Muscle of arm (tissue), 14 donors: ENCODE measurements at places on chromosomes 5 and 9.

DNA sequence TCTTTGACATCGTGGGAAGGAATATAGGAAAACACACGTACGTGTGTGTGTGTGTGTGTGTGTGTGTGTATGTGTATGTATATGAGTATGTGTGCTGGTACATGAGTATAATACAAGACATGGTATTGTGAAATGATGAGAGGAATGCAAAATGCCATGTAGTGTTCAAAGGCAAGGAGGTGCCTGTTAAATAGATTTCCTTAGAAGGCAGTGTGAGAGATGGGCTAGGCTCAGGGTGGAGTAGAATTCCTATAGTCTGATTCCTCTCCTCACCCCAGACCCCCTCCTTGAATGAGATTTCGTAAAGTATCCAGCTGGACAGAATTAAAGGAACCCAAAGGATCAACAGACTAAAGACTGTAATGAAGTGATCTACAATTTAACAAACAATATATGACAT is 11.1 kb downstream of the GPR21 start:
- DNase-seq = no peak

GRCh38 chr9:107539427-107540163 is 50.0 kb upstream of the KLF4 start:
- DNase-seq = no peak

DNA sequence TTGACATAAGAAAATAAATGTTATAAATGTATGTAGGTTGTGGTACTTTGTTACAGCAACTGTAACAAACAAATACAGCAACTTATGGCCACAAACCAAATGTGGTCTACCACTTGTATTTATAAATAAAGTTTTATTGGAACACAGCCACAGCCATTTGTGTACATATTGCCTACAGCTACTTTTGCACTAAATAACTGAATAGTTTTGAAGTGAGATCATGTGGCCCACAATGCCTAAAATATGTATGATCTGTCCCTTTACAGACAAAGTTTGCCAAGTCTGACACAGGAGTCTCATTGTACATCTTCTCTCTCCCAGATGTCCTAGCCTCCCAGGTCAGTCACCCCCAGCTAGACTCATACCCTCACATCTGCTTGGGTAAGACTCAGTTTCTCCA is 283.6 kb upstream of the PRDM9 start:
- DNase-seq = no peak

- no peak for DNase-seq
Observed at GRCh38 chr9:3032898-3033297, 189.0 kb upstream of the PUM3 start.

GRCh38 chr5:82259172-82259800 is 18.9 kb downstream of the RPS23 start:
- peak; percentile 39 for DNase-seq

DNA sequence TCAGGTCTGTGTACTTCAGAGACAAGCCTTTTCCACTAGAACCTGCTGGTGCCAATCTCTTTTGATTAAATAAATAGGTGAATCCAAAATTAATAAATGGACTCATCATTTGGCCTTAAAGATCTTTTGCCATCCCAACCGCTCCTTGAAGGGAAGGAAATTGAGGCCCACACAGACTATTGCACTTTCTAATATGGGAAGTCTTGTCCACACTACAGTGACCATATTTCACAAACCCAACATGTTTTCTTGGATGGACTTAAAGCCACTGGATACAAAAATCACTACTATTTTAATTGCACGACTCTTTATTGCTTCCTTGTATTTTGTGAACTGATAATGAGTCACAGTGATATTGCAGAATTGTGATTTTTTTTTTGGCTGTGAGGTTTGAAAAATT is 135.0 kb downstream of the DIRAS2 start:
- no peak for DNase-seq

DNA sequence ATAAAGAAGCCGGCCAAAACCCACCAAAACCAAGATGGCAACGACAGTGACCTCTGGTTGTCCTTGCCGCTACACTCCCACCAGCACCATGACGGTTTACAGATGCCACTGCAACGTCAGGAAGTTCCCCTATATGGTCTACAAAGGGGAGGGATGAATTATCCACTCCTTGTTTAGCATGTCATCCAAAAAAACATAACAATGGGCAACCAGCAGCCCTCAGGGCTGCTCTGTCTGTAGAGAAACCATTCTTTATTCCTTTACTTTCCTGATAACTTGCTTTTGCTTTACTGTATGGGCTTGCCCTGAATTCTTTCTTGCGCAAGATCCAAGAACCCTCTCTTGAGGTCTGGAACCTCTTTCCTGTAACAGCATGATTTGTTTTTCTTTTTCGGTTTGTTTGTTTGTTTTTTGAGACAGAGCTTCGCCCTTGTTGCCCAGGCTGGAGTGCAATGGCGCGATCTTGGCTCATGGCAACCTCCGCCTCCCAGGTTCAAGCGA is 2.0 kb upstream of the UAP1L1 start:
- no peak for DNase-seq

- DNase-seq = no peak
Observed at GRCh38 chr9:91161465-91162300, 200.0 kb downstream of the AUH start.

GRCh38 chr5:132591145-132591544 is 34.4 kb downstream of the RAD50 start:
- DNase-seq = no peak

GRCh38 chr9:13424872-13425271 is 145.4 kb upstream of the MPDZ start:
- no peak for DNase-seq

DNA sequence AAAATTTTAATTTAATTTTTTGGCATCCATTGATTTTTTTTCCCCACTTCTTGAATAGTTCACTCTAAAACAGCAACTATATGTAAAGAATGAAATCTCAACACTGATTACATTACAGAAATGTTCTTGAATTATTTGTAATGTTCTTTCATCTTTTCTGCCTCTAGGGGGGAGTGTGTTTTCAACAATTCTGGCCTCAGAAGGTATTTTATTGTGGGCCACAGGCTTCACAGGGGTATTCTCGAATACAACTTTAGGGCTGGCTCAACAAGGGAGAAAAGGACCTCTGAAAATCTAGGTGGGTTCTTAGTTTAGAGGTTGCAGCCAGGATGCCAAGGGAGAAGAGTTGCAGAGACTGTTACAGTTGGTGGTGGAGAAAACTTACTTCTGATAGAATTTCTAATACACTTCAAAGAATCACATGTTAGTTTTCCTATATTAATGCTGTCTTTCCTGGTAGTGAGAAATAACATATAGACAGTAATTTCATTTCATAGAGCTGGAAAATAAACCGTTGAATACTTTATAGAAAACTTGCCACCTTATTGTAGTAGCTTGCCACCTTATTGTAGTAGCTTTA is 3.6 kb upstream of the NPR3 start:
- DNase-seq = peak; percentile 36

DNA sequence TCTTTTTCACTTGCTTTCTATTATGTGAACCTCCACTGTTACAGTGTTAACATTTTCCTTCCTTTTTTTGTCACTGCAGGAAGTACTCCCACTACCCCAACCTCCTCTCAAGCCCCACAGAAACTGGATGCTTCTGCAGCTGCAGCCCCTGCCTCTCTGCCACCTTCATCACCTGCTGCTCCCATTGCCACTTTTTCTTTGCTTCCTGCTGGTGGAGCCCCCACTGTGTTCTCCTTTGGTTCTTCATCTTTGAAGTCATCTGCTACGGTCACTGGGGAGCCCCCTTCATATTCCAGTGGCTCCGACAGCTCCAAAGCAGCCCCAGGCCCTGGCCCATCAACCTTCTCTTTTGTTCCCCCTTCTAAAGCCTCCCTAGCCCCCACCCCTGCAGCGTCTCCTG is 18.8 kb downstream of the NUP214 start:
- DNase-seq = no peak

DNA sequence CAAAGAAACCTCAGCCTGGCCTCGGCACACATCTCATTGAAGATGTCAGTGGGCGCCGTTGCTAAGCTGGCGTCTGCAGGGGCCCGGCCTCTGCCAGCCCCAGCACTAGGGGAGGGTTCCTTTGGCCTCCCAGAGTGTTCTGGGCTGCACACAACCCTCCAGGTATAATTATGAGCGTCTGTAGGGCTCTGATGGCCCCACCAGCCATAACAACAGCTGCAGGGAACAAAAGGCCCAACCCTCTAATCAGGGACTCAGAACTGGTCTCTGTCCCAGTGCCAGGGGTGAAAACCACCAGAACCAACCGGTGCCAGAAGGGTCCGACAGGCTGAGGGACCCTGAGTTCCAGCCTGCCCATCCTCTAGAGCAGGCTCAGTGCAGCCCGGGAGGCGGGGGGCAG is 39.5 kb upstream of the SLC12A7 start:
- DNase-seq = no peak

- DNase-seq = no peak
Observed at GRCh38 chr5:169384661-169385060, 83.7 kb upstream of the SLIT3 start.

DNA sequence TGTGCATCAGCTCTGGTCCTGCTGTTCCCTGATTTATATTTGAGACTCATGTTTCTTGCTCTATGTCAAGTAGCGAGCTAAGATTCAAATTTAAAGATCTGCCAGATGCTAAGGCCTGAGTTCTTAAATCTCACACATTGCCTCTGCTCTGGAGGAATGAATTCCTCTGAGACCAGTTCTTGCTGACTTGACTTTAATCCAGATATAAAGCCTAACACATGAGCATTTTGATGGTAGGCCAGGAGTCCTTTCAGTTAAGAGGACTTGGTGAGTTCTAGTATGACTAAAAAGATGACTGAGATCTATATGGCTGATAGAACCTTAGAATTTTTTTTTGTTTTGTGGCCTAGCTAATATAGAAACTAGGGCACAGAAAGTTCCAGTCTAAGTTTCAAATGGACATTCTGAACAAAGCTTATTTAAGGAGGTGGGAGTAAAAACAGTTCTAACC is 1.3 kb upstream of the INIP start:
- peak; percentile 25 for DNase-seq

DNA sequence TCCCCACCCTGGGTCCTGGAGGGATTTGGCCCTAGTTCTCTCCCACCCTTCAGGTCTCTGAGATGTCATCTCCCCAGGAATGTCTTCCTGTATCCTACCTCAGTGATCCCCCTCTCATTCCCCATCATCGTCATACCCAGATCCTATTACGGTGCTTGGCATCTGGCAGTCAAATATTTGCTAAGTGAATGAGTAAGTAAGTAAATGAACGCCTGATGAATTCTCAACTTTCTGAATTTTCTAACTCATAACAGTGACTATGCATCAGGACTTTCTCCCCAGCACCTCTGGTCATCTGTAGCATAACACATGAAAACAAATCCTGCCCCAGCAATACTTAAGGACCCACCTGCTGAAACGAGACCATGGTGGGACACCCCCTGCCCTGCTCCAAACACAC is 244.2 kb downstream of the EBF1 start:
- DNase-seq = no peak

DNA sequence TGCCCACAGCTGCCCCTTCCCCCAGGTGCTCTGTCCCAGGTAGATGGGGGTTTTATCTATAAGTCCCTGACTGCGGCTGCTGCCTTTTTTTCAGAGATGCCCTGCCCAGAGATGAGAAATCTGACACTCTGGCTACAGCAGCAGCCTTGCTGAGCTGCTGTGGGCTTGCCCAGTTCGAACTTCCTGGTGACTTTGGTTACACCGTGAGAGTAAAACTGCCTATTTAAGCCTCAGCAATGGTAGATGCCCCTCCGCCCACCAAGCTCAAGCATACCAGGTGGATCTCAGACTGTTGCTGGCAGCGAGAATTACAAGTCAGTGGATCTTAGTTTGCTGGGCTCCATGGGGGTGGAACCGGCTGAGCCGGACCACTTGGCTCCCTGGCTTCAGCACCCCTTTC is 56.8 kb downstream of the MINAR2 start:
- no peak for DNase-seq

- no peak for DNase-seq
Observed at GRCh38 chr5:16736158-16736995, 119.6 kb upstream of the RETREG1 start.

GRCh38 chr9:80811656-80812055 is 877.7 kb downstream of the TLE1 start:
- DNase-seq = no peak

GRCh38 chr5:124870070-124870469 is 123.6 kb upstream of the ZNF608 start:
- DNase-seq = no peak

DNA sequence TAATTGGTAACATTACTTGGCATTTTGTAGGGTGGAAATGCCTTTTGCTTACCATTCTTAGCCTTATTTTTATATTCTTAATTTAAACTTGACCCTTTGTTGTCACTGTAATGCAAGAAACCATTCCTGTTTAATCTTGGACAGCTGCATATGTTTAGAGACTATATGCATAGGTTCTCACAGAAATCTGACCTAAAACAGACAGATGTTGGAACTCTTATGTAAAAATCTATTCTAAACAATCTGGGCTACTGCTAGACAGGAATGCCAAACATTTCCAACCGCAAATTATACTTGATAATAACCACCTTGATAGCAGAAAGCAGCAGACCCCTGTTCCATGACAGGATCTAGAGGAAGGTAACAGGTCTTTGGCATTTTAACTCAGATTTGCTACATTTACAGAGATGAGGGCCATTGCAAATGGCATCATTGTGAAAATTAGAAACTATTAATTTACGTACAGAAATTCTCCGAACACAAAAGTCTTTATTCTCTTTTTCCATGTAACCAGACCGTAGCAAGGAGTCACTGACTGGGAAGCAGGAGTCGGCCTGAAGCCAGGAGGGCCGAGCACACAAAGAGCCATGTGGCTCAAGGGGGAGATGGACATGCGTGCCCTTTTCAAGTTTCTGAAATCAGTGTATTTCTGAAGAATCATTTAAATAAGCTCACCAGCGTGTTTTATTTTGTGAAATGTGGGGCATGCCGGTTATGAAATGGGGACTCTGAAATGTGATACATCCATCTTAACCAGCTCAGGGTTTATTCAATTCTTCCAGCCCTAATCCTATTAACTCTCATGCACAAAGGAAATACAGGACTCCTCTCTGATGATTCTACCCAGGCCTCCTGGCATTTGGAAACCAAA is 139.3 kb downstream of the AOPEP start:
- peak; percentile 43 for DNase-seq

GRCh38 chr9:27659001-27659400 is 85.7 kb upstream of the C9orf72 start:
- DNase-seq = no peak

DNA sequence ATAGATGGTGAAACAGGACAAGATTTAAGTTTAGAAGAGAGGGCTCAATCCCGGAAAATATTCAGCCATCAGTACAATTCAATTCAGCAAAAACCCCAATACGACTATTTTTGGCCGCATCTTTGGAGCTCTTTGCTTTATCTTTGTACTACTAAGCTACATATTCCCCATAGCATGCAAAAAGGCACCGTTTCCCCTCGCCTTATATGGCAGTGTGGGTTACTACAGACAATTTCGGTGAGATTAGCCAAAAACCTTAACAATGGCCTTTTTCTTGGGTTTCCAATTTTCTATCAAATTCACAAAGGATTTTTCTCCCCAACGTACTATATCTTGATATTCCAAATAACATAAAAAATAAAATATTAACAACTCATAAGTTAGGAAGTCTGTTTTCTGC is 382.6 kb downstream of the BNC2 start:
- no peak for DNase-seq
